ENCODE measurements at places on chromosomes 5 and 9.

DNA sequence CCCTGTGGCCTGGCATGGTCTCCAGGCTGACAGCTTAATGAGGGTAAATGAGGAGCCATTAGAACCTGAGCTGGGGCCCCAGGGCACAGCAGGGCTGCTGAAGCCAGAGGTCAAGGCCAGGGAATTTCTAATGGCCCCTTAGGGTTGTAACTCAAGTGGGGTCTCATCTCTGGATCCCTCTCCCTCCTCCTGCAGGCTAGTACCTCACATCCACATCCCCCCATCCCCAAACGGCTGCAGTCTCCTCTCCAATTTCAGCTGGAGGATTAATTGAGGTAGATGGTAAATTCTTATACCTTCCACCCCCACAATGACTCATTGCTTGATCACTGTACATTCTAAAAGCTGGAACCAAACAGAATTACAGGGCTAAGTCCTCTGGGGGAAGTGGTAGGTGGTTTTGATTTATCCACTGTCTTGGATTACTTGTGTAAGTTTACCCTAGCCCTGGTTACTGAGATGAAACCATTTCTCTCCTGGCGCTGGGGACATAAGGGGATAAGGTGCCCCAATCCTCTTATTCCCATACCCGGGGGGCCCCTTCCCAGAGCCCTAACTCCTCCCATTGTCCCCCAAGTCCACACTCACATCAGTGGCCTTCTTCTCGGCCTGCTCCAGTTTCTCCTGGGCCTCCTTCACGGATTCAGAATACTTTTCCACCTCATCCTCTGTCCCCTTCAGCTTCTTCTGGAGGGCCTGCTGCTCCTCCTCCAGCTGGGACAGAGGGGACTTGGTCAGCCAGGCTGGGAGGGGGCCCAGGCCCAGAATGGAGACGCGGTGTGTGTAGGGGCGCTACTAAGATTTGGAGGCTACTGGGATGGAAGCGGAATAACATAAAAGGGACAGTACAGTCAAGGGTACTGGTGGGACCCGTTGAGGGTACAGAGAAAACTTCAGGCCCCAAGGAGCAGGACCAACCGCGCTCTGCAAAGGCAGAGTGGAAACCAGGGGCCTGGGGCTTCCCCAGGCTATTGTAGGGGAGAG lies 875 bp downstream of the TPM2 start:
- no peak for DNase-seq

- DNase-seq, result no peak
Observed at GRCh38 chr5:32814620-32815019, 103.5 kb downstream of the NPR3 start.

DNA sequence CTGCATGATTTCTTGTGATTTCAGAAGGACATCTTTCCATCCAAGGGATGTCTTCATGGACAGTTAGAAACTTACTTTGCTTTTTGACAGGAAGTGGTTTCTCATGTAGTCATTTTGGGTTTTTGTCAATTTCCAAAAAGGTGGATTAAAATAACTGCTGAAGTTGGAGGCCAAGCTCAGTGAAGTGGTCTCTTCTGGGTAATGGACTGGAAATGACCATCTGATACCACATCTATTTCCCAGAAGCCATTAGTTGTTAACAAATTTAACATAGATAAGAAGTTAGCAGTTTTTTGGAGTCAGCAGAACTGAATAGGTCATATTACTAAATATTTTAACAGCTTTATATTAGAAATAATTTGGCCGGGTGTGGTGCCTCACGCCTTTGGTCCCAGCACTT lies 86.2 kb upstream of the MYO10 start:
- no peak for DNase-seq

DNA sequence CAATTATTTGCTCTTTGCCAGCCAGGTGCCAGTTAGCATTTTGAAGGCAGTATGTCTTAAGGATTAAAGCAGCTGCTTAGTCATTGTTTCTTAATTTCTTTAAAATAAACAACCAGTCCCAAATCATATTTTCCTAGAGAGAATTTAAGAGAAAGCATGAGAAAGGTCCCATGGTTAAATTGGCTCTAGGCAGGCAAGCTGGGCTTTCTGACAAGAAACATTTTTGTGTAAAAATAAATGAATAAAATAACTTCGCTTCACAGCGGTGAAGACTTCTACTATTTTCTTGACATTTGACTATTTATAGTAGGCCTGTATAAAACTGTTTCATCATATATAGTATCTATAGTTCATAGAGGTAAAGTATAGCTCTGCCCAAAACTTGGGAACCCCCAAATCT lies 617.7 kb upstream of the C9orf72 start:
- DNase-seq, result no peak

- no peak for DNase-seq
Observed at GRCh38 chr9:116174347-116174746, 20.8 kb downstream of the PAPPA start.

DNA sequence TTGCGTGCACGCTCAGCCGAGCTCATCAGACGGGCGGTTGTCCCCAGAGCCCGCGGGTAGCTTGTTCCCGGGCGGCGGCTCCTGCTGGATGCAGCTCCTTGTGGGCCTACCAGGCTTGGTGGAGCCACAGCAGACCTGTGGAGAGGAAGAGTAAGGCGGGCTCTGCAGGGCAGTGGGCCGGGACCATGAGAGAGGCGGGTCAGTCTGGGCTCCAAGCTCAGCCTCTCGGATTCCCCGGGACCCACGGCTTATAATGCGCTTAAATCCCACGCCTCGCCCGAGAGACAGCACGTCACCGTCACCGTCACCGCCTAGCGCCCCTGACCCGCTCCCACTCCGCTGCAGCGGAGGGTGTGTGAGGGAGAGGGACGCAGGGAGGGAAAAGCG lies 1.9 kb upstream of the ANKRD18A start:
- DNase-seq, result no peak

DNA sequence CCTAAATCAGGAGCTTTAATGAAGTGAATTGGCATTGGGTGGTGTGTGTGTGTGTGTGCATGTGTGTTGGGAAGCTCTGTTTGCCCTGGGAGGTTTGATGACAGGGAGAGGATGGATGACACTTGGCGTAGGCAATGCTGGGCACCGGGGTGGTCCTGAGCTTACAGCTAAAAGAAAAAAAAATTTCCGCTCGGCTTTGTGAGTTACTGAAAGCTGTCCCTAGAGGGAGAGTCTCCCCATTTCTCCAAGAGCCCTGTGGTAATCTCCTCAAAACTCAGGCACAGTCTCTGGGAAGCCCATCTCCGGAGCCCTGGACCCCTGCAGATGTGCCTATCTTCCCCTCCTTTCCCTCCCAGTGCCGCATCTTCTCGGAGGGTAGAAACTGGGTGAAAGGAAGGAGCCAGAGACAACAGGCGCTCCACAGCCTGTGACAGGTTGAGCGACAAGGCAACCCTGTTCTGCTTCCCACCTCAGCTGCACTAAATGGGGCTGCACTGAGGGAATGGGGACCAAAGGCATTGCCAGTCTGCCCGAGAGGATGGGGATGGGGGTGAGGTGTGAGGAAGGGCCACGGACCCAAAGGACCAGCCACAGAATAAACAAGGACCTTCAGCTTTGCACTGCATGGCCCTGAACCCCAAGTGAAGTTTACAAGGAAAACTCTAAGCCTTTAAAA lies 35.8 kb upstream of the TIFAB start:
- no peak for DNase-seq

DNA sequence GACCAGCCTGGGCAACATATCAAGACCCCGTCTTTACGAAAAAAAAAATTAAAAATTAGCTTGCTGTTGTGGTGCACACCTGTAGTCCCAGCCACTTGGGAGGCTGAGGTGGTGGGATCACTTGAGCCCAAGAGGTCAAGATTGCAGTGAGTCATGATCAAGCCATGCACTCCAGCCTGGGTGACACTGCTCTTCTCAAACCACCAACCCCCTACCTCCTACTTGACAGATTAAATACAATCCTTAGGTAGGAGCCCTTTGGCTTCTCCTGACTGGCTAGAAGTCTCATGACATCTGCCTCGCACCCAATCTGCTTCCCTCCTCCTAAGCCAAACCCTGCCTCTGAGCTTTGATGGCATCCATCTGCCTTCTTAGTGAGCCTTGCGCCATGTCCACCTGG lies 11.6 kb upstream of the FBP1 start:
- DNase-seq, result no peak

GRCh38 chr5:173774271-173774761 lies 113.8 kb upstream of the CPEB4 start:
- no peak for DNase-seq

- DNase-seq, result no peak
Observed at GRCh38 chr9:121902461-121903135, 190.5 kb downstream of the TTLL11 start.

DNA sequence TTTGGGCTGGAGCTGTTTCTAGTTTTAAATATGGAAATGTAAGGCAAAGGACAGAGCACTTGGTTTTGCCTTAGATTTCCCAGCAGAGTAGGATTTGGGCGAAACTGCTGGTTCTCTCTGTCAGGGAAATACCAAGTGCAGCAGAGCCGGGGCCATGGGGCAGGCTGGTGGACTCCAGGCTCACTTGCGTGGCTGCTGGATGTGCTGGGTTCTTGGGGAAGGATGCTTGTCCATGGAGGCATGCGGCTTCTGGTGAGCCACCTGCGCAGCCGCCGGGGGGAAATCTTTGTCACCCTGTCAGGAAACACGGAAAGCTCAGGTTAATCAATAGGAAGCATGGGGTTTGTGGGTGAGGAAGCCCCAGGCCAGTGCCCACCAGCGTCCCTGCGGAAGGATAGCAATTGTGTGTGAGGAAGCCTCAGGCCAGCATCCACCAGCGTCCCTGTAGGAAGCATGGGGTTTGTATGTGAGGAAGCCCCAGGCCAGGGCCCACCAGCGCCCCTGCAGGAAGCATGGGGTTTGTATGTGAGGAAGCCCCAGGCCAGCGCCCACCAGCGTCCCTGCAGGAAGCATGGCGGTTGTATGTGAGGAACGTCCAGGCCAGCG lies 80.1 kb downstream of the DAP start:
- DNase-seq, result no peak

DNA sequence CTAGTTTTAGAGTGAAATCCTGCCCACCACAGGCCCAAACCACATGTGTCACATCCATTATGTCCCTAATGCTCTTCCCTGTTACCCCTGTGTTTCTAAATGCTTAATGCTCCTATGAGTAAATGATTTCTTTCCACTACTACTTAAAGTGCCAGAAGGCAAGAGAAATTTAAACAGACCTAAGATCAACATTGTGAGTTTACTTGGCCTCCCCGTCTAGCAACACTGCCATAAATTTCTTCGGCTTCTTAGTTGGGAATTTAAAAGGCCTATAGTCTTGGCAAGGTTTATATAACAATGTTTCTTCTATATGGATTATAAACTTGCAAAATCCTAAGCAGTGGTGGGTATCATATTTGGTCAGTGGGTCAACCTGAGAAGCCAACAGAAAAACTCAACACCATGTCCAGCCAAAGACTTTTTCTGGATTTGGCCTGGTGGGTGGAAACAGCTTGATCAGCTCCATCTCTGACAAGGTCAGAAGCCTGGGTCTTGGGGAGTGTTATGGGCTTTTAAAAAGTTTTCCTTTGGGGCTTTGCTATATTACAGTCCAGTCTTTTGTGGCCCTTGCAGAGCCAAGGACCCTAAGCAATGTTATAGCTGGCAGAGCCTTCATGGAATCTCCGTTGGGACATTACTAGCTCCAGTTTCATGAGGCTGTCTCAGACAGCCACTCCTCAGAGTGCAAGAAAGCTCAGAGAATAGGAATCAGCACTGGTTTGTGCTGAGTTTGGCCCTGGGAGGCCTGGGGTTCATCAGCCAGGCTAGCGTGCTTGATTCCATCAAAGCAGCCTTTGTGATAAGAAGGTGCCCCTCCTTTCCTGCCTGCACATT lies 119.8 kb downstream of the PRDM6 start:
- DNase-seq, result no peak

GRCh38 chr9:123305879-123306278 lies 37.5 kb upstream of the STRBP start:
- no peak for DNase-seq

GRCh38 chr5:139075066-139076050 lies 122.8 kb downstream of the SIL1 start:
- DNase-seq, result no peak

DNA sequence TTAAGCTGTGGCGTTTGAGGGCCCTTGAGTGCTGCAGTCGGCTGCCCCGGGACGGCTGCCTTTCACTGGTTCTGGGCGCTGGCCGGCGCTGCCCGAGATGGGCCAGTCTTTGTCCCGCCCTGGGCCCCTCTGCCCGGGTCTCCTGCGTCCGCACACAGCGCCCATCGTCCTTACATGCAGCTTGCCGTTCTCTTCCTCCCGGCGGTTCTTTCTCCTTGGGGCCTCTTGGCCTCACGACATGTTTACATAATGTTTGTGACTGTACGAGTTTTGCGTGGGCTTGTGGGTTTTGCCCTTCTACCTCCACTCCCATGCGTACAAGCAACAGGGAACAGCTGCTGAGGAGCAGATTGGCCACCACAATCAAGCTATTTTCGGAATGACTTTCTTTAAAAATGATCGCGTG lies 618 bp downstream of the TNPO1 start:
- DNase-seq, result no peak

DNA sequence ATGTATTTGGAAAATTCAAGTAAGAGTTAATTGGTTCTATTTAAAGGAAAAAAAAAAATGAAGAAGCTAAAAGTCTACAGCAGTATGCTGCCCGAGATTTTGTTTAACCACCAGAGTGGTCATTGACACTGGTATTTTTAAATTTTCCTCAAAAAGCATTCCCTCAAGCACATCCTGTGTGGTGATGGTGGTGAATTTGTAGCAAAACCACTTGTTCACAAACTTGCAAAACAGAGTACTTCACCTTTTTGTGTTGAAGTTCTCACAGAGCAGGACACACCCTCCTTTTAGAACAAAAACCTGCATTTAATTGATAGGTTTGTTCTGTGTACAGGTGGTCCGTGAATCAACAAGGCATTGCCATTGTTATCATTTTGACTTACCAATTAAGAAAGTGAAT lies 374.2 kb downstream of the EFNA5 start:
- DNase-seq, result no peak

DNA sequence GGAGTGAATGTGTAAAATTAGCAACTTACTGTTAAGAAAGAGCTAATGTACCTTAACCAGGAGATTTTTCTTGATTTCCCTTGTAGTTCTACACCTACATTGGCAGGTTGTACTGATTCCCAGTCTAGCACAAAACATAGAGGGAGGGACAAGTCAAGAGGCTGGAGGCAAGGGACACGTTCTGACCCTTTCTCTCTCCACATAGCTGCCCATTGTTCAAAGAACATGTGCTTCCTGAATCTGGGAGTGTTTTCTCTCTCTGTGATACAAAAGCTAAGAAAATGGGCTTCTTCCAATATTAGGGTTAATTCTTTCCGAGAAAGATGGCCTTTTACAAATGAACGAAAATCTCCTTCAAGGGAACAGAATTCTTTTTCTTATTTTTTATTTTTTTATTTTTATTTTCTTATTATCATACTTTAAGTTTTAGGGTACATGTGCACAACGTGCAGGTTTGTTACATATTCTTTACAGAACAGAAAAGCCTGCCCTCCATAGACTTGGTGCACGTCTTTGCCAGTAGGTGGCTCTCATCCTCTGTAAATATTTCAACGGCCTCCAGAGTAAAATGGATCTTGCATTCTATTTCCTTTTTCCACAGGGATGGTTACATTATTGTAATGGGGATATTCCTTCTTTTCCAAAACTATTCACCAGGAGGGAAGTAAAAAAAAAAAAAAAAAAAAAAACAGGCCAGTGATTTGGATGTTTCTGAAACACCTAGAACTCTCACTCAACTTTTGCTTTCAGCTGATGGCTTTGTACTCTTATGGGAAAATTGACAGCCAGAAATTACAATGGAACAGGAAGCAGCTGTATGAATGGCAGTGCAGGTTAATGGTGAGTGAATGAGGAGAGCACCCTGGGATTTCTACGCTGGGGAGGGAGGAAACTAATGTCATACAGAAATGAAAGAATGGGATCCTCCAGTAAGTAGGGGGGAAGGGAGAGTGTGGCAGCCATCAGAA lies 13.1 kb upstream of the IFNA5 start:
- DNase-seq, result no peak
